ENCODE measurements at places on chromosomes 3 and 15.

- DNase-seq = no peak
Observed at GRCh38 chr15:28900892-28901586, 15.3 kb downstream of the APBA2 start.

DNA sequence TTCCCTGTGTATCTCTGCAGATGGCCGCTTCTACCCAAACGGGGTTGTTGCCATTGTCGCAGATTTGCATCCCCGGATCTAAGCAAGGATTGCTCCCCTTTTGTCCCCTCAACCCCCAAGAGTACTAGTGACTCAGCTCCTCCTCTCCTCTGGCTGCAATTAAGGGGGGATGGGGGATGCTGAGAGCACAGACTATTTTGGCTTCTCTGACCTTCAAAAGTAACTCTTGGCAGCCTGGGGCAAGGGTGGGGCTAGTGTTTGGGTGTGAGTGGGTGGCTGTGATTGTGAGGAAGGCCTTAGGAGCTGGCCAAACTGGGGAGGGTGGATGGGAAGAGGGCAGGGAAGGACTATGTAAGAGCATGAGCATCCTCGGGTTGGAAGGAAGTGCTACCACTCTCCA is 1.2 kb upstream of the MAP1A start:
- DNase-seq = peak; percentile 33

DNA sequence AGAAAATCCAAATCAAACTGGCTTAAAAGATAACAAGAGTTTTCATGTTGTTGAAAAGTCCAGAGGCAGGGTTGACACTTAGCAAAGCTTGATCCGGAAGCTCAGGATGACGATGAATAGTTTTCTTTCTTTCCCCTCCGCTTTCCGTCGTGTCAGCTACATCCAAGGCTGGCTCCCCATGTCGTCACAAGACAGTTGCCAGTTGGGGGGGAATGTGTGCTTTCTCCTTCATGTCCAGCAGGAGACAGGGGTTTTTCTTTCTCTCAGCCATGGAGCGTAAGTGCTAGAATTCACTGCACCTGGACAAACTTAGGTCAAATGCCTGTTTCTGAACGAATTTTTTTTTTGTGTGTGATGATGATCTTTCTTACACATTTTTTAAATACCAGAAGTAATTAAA is 273.8 kb upstream of the RGMA start:
- no peak for DNase-seq

GRCh38 chr15:78564743-78565096 is 600 bp upstream of the CHRNA5 start:
- no peak for DNase-seq

DNA sequence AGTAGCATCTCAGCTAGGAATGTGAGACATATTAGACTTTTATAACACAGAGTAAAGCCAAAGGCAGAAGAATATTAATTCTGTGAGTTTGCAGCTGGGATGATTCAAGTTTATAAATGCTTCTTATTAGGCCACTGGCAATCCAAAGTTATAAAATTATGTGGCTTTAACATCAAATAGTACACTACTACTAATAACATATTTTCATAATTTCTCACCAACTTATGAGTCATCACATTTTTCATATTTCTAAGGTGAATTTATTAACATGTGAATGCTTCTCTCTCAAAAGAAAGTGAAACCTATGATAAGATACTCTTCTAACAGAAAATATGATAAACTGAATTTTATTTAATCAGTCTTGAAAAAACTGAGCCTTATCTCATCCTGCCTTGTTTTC is 1348.2 kb upstream of the ALCAM start:
- DNase-seq = no peak

DNA sequence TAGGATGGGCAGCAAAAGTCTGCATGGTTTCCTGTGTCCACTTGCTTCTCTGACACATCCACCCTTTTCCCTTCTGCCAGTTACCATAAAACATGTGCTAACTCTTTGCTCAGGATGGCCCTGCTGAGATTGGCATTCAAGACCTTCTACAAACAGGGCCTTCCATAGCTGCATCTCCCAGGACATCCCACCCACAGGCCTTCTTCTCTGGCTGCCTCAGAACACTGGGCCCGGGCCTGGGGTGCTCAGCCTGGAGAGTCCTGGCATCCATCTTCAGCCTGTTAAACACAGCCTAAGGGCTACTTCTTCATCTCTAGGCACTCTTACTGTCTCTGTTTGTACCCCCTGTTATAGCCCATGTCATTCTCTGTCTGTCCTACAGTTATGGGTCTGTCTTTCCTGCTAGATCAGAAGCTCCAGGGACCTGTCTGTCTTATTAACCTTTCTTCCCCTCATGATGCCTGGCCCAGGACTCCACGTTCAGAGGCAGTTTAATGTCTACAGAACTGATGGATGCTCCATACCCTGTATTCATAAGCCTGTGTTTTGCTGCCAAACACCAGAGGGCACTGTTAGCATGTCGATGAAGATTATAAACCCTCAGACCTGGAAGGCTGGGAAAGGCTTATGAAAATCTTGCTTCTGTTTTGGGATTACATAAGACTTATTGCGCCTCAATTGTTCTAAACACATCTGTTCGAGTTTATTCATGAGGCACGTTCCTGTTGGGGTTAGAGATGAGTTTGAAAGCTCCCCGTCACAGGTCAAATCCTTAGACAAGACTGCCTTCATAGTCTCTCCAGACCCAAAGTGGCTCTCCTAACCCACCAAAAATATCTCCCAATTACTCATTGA is 16.5 kb downstream of the SEMA3G start:
- peak; percentile 74 for DNase-seq

- no peak for DNase-seq
Observed at GRCh38 chr3:184970186-184970585, 158.2 kb downstream of the VPS8 start.

DNA sequence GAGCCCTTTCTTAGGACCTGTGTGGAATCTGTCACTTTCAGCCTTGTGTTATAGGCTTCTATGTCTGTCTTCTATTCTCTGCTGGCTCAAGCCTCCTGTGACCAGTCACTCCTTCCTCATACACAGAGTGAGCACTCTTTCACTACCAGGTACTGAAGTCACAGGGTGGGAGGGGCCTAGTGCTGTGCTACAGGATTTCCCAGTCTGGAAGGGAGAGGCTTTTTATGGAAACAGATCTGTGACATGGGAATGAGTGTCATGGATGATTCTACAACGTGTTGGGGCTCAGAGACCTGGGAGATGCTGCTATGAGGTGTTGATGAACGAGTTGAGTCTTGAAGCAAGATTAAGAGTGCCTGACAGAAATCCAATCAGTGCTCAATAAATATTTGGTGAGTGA is 100.5 kb downstream of the PDCD6IP start:
- DNase-seq = no peak

DNA sequence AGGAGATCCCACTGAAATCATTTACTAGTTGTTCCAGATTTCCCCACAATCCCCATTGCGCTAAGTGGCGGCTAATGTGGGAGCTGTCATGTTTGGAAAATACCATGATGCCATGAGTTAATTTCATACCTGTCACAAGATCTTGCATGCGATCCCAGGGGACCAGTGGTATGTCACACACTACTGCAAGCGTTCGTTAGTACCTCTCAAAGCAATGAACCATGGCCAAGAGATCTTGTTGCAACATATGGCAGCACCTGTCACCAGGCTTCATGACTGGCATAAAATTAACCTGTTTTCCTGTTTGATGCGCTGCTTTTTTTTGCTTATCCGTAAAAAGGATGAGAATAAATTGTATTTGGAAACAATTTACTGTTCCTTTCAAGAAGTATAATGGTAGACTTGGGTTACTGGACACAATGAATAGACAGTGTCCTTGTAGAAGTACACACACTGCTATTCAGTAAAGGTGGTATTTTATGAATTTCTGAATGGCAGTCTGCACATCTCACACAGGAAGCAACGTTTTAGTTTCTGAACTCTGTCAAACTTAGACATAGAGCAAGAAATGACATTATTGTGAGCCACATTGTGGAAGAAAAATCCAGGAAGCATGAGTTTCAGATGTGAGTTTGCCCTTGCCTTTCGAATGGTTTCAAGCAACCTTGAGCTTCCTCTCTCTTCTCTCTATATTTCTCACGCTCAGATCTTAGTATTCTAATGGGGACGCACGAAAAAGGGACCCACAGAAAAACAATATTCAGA is 81.9 kb downstream of the CHL1 start:
- no peak for DNase-seq

DNA sequence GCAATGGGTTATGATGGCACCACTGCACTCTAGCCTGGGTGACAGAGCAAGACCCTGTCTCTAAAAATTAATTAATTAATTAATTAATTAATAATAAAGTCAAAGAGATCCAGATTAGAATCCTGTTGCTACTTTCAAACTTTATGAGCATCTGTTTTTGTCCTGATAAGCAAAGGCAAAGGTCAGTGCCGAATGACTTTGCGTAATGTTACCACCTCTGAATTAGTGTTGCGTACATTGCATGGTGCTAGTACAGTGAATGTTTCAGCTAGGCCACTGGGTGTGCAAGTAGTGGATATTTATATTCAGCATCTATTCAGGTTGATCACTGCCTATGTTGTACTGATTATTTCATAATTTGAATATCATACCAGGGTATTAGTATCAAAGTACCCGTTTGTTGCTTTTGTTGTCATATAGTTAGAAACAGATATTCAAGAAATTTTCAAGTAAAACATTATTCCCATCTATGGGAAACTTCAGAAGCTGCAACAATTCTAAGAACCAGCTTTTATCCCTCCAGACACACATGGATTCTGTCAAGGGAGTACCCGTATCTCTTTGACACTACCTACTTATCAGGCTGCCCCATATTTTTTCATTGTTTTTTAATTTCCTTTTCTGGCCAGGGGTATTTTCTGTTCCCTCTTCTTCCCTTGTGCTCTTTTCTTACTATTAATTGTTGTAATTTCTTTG is 127.1 kb upstream of the GRM7 start:
- DNase-seq = no peak

DNA sequence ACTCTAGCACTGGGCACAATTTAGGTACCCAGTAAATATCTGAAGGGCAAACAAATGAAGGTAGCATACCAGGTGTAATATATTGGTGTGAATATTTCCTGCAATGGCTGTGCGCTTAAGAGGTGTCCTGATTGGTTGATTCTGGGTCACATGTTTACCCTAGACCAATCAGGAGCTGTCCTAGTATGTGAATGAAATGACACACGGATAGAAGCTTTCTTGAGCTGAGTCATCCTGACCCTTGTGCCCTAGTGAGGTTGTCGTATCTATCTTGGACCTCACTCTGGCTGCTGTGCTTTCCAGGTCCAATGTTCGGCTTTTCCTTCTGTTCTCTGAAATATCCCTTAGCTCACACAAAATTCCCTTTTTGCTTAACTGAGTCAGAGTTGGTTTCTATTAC is 58.1 kb upstream of the FOXP1 start:
- peak; percentile 9 for DNase-seq

GRCh38 chr15:36831125-36831903 is 251.9 kb downstream of the CDIN1 start:
- peak; percentile 97 for DNase-seq

GRCh38 chr3:3628676-3629328 is 170.4 kb upstream of the LRRN1 start:
- no peak for DNase-seq

- peak; percentile 96 for DNase-seq
Observed at GRCh38 chr15:75149867-75150709, 51.6 kb upstream of the C15orf39 start.

- DNase-seq = peak; percentile 28
Observed at GRCh38 chr3:171058058-171058457, 31.5 kb upstream of the SLC2A2 start.

DNA sequence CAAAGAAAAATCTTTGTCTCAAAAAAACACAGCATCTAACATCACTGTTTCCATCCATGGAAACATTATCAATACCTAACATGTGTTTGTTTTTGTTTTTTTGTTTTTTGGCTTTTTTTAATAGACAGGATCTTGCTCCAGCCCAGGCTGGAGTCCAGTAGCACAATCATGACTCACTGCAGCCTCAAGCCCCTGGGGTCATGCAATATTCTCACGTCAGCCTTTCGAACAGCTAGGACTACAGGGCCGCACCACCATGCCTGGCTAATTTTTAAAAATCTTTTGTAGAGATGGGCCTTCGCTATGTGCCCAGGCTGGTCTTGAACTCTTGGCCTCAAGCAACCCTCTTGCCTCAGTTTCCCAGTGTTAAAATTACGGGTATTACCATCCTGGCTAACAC is 52.8 kb downstream of the RAF1 start:
- DNase-seq = no peak

- DNase-seq = no peak
Observed at GRCh38 chr15:30990036-30990435, 1.4 kb downstream of the MTMR10 start.

- no peak for DNase-seq
Observed at GRCh38 chr15:63709365-63709764, 112.2 kb downstream of the FBXL22 start.

- DNase-seq = no peak
Observed at GRCh38 chr15:62253294-62253693, 88.2 kb upstream of the C2CD4B start.

GRCh38 chr15:91116113-91117067 is 16.3 kb downstream of the SV2B start:
- no peak for DNase-seq

GRCh38 chr3:148998715-148999423 is 7.5 kb downstream of the GYG1 start:
- DNase-seq = no peak

- no peak for DNase-seq
Observed at GRCh38 chr3:188283347-188283746, 129.4 kb downstream of the LPP start.

DNA sequence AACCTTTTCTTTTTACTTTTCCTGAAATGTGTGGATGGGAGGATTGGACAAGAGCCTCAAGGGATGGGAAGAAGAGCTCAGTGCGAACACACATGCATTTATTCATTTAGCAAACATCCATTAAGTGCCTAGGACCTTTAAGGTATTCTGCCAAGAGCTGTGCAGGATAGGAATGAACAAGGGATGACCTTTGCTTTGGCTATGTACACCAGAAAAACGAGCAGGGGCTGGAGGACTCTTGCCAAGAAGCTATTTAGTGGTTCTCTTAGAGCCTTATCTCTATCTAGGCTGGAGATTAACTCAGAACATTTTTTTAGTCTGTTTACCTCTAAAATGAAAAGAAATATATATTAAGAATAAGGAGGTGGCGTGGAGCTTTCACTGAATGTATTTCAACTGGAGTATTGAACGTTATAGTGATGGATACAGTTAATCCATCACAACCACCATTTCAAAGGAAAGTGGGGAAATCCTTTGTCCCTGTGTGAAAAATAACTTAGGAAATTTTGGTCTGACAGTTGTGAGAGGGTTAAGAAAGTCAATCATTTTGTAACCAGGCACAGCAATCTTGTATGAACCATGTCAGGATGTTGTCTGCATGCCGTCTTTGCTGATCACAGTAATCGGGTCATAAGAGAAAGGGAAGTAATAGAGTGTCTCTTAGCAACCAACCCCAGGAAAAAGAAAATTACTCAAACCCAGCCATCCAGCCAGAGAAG is 279.0 kb downstream of the LPP start:
- DNase-seq = peak; percentile 7

Measured in HFFc6 (cell line).